ENCODE measurements at places on chromosomes 2 and 18. TPM values are rescaled to one million over a fixed set of nuclear protein-coding genes. Genes with fewer than 3 reads are reported as not detected.
A peak's percentile ranks its signal among the peaks of the same experiment; 100 is the strongest.

COLEC12 gene
- 9.9 TPM for total RNA-seq

ALPP gene
- total RNA-seq = not detected

PROKR1 gene
- total RNA-seq = not detected

KATNAL2 gene
- 2.7 TPM for total RNA-seq

- DNase-seq = no peak
Observed at GRCh38 chr2:31973665-31974064, 37.1 kb downstream of the MEMO1 start.

DNA sequence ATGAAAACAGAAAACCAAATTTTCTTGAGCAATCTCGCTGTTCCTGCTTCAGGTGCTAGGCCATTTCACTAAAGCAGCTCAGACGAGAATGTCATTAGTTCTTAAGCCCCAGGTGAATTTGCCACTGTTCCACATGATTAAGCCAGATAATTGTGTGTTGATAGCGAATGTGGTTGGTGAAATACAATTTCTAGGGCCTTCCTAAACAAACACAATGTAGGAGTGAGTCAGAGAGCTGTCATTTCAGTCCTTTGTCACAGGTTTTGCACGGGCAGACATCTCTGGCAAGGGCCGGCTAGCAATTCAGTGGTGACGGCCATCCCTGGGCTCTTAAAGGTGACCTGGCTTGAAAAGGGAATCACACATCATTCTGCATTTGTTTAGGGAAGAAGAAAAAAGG lies 170.7 kb downstream of the TMEM182 start:
- no peak for DNase-seq

- DNase-seq = no peak
Observed at GRCh38 chr2:240990266-240990529, 8.2 kb upstream of the SNED1 start.

- no peak for DNase-seq
Observed at GRCh38 chr18:69737851-69738250, 209.8 kb downstream of the CD226 start.

- DNase-seq = no peak
Observed at GRCh38 chr2:126787289-126787688, 111.4 kb upstream of the TEX51 start.

DNA sequence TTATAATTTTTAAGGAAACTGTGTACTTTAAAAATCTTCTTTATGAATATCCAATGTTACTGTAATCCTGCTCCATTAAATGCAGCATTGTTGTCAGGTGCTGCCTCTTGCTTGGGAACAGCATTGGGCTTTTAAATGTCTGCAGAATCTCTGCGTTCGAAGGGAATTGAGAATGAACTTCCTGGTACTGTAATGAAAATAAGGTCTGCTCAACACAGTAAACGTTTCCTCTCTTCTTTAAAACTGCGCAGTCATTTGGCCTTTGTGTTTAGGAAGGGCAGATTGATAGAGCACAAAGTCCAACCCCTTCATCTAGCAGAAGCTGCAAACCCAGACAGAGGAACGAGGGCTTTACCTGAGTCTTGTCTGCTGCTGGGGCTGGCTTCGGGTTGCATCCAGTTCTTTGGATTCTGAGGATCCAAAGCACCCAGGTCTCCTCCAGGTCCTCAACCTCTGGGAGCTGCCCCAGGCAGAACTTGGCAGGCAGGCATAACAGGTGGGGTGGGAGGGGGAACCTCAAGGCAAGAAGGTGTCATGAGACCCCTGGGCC lies 104.5 kb downstream of the UGGT1 start:
- DNase-seq = no peak

- peak; percentile 16 for DNase-seq
Observed at GRCh38 chr2:44940732-44941464, 604 bp upstream of the SIX3 start.

GRCh38 chr18:54900290-54900689 lies 59.0 kb downstream of the CCDC68 start:
- no peak for DNase-seq

GRCh38 chr2:181554061-181554830 lies 97.1 kb downstream of the ITGA4 start:
- no peak for DNase-seq

GRCh38 chr2:207275779-207276178 lies 110.0 kb upstream of the KLF7 start:
- DNase-seq = no peak

Measured in Right ventricle myocardium inferior (tissue), 1 donor.